Stimulated activated CD4-positive, alpha-beta T cell treated with anti-CD3 and anti-CD28 coated beads, Interleukin-2, amount 100 ng/mL, for 4 hours (primary cell): ENCODE measurements at places on chromosomes 11 and 22.
A peak's percentile ranks its signal among the peaks of the same experiment; 100 is the strongest.

GRCh38 chr11:26263769-26264168, 68.2 kb upstream of the ANO3 start:
- no peak for DNase-seq

DNA sequence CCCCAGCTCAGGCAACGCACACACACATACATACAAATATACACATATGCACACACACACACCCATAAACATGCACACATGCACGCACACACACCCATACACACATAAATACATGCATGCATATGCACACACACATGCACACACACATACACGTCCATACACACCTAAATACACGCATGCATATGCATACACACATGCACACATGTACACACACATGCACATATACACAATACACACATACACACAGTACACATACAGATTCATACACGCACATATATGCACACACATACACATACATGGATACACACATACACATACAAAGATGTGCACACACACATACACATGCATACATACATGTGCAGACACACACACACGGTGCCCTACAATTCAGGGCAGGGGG, 496.6 kb downstream of the TBC1D22A start:
- DNase-seq, result no peak

DNA sequence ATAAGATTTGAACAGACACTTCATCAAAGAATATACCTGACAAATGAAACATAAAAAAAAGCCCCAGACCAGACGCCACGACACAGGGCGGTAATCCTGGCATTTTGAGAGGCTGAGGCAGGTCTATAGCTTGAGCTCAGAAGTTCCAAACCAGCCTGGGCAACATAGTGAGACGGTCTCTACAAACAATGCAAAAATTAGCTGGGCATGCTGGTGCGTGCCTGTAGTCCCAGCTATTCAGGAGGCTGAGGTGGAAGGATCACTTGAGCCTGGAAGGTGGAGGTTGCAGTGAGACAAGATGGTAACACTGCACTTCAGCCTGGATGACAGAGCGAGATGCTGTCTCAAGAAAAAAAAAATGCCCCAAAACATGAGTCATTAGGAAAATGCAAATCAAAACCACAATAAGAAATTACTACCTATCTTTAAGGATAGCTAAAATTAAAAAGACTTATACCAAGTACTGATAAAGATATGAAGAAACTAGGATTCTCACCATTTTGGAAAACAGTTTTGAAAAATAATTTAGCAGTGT, 91.7 kb upstream of the GRAMD1B start:
- DNase-seq, result no peak

DNA sequence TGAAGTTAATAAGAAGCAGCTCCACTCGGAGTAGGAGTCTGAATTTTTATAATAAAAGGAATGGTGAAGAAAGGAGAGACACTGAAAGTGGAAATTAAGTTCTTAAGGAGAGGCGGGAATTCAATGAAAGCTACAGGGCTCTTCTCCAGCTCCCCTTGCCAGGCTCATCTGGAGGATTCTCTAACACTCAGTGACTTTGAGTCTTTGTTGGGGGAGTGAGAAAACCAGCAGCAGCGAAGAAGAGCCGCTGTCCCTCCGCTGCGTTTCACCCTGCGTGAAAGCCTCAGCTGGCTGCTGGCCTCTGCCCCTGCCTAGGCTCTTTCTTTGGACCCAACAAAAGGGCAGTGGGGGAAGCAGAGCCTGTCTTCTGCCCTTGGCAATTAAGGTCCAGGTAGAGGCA, 113.0 kb downstream of the NTM start:
- DNase-seq, result no peak

- no peak for DNase-seq
Measured at GRCh38 chr11:126411971-126412381, 56.5 kb downstream of the ST3GAL4 start.

DNA sequence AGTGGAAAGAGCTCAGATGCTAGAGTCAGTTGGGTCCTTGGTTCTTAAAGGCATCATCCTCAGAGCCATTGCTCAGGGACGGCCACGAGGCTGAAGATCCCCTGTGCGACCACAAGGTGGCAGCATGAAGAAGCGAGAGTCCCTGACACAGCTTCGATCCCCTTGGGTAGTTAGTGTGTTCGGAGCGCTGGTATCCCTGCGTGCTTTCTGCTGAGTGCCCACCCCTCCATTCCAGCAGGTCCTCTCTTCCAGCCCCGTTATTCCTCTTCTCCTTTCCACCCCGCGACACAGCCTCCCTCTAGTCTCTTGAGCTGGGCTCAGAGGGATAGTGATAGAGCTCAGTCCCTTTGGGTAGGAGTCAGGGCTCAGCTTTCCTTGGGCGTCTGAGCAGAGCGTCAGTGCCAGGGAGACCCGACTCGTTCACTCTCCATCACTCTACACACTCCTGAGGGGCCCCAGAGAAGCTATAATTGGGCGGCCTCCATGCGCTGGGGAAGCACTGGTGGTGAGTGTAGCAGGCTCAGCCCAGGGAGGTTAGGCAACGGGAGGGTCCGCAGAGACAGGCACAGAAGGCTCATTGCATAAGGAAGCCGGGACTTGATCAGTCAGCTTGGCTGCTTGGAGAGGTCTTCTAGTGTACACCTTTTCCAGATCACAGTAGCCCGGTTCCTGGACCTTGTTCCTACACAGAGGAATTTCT, at the start of gene OR51D1:
Gene OR51D1 (plus strand): TSS at position 516 of the 700 bp plus-strand sequence. CDS start 2,314 bp downstream, outside the sequence.
- peak; percentile 46 for DNase-seq

- DNase-seq, result no peak
Measured at GRCh38 chr11:2803186-2804091, 82.1 kb downstream of the CDKN1C start.

- DNase-seq, result no peak
Measured at GRCh38 chr11:128052912-128053641, 534.3 kb downstream of the ETS1 start.

GRCh38 chr11:17314232-17314547, 37.4 kb upstream of the NCR3LG1 start:
- DNase-seq, result no peak

DNA sequence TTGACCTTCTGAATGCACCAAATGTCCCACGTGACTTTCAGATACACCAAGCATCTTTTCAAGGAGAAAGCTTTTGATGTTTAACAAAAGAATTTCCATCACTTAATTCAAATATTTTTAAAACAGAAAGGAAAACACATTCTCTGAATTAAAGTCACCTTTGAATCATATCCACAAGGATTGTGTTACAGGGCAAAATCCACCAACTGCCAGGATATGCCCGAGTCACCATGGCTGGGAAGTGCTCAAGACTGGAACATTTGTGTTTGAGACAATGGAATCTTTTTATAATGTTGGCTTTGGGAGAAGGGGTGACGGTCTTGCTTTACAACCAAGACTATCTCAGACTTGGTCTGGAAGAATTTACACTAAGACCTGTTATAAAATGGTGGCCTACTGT, 40.8 kb downstream of the BID start:
- no peak for DNase-seq

- DNase-seq, result no peak
Measured at GRCh38 chr11:32594272-32594671, 10.6 kb downstream of the EIF3M start.

DNA sequence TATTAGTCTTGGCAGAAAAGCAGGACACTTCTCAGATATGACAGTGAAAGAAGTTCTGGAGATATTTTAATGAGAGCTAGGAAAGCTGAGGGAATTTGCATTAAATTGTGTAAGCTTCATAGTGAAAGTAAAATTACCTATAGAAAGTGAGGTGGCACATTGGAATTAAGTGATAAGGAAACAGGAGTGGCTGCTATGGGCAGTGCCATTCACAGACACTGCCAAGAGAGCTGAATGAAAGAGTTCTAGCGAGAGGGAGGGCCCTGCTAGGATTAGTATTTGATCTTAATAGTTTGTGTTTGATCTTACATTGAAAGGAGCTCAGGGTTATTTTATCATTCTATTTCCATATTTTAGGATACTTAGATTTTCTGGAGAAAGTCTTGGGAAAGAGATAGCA, 351.9 kb downstream of the DDX10 start:
- no peak for DNase-seq

DNA sequence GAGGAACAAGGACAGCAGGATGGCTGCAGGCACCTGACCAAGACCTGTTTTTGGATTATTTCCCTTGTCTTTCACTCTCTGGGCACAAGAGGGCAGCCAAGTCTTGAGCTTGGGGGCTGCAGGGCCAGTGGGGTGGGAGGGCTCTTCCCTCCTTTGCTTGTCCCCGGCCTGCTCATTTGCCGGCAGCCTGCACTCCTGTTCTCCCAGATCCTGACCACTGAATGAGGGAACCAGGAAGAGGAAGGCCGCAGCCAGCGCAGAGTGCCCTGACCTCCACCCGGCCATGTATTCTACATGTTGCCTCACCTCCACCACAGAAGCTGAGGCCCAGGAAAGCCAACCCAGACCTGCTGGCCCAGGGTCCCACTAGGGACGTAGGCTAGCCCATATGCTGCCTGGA, 15.5 kb upstream of the NNMT start:
- DNase-seq, result no peak

DNA sequence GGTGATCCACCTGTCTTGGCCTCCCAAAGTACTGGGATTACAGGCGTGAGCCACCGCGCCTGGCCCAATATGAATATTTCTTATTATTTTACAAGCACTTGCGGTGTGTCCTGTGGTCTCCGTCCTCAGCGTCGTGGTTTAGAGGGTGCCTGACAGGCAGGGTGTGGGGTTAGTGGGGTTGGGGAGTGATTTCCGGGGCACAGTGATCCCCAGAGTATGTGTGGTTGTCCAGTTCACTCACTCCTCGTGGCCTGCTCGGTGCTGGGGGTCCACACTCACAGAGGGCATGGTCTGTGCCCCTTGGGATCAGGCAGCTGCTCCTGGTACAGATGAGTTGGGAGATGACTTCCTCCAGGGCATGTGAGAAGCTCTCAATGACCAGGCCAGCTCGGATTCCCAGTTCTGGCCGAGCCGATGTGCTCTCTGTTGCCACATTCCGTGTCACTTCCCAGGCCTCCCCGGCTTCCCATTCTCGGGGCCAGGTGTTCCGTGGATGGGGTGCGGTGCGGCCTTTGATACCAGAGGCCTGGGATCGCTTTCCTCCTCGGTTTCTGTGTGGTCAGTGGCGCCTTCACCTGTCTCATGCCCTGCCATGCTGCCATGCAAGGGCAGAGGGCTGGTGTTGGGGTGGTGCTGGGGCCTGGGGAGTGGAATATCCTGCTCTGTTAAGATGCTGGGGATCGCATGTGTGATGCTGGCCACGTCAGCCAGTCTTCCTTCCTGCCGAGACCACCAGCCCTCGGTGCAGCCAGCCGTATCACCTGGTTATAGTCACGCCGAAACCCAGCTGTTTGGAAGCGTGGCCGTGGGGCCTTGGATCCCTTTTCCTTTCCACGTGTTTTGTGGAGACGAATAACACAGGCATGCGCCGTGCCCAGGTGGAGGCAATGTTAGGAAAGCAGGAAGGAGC, 39.6 kb downstream of the PARVB start:
- DNase-seq, result no peak

GRCh38 chr11:28963187-28963586, 855.0 kb downstream of the METTL15 start:
- DNase-seq, result no peak

DNA sequence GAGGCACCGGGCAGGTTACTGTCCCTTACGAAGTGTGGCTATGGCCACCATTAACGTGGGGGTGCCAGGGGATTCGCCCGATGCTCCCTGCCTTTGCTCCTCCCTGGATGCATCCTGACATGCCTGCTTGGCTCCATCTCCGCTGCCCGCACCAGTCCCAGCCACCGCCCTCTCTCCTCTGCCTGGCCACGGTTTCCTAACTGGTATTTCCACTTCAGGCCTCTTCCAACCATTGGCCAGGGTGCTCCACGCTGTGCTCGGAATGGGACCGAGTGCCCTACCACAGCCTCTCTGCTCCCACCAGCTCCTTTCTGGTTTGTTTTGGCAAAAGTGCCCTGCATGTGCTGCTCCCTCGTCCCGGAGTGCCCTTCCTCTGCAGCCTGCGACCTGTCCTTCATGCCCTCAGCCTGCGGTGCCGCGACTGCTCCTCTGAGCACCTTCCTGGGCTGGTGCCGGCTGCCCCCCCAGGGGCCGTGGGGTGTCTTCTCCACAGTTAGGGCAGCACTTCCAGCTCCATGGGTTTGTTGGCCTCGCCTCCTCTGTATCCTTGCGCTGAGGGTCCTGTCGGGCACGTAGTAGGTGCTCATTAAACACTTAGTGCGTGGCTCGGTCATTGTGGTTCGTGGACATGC, 12.6 kb upstream of the GRAMD4 start:
- DNase-seq, result no peak

DNA sequence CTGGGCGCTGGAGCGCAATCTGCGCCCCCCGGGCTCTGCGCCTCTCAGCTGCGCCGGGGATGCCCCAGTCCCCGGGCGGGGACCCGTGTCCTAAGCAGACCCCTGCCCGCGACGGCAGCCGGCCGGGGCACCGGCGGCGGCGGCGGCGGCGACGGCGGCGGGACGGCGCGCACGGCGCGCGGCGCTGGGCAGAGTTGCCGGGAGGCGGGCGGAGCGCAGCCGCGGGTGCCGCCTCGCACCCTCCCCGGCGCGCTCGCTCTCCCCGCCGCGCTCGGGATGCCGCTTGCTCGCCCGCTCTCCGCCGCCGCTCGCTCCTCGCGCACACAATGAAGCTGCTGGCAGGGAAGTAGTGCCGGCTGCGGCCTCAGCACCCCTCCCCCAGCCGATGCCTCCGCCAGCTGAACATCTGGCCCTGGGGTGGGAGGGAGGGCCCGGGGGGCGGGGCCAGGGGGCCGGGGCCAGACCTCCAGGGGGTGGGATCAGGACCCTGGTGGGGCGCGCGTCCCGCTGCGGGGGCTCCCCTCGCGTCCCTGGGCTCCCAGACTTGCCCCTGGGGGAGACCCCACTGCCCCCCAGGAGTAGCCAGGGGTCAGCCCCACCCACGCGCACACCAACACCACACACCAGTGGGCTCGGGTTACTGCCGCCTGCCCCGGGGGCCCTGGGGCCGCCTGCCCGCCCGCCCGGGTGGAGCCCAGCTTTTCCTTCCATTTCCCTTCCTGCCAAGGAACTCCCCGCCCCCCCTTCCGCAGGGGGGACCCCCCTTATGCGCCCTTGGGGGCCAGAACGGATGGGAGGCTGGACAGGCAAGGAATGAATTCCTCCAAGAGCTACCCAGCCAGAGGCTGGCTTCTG, at the start of gene RCOR2:
Gene RCOR2 (minus strand): TSS at position 328 of the 855 bp plus-strand sequence. CDS start 708 bp downstream, outside the sequence.
- DNase-seq, result peak; percentile 53

DNA sequence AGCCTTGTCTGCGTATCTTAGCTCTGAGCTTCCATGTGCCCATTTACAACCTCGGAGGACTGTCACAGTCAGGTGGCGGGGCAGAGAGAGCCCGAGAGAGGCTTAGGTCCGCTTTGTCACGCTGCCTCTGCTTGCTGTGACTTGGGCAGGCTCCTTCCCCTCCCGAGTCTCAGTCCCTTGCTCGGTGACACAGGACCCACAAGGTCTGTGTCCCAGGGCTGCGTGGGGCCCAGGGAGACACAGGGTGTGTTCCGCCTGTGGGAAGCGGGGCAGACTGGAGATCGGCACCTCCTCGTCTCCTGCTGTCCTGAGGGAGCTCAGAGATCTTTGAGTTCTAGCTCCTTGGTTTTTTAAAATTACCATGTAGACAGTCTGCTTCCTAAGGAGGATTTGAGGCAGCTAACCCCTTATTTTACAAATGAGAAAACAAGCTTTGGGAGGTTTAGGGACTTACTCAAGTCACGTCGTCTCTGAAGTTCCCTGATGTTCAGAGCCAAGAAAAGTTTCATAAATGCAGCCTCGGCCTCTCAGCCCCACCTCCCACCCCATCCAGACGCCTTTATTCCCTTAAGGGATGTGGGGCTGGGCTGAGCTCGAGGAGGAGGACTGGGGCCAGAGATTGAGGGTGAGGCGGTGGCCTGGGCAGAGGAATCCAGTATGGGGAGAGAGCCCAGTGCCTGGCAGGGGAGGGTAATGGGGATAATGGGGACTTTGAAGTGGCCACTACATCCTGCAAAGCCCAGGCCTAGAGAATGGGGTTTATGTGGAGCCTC, 103.6 kb downstream of the NECTIN1 start:
- no peak for DNase-seq
